ENCODE measurements at places on chromosomes 6 and 20.

DNA sequence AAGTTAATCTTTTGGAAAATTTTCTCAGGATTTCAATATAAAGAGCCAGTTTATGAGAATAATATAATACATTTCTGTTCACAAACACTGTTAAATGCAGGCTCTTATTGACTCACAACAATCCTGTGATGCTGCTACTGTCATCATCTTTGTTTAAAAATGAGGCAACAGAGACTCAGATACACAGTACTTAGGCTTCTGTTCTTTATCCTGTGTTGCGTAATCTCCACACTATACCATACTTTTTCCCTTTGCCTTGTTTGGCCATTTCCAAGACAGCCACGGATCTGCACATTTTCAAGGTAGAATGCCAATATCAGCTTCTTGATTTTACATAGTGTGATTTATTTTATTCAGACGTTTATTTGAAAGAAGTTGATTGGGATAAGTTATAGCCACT lies 699.0 kb upstream of the CITED2 start:
- no peak for DNase-seq

- no peak for DNase-seq
These were observed 9.5 kb upstream of the FOXC1 start for GRCh38 chr6:1600063-1600763.

- no peak for DNase-seq
These were observed 138.0 kb upstream of the RREB1 start for GRCh38 chr6:6969761-6970223.

GRCh38 chr6:14804785-14805210 lies 441.1 kb upstream of the JARID2 start:
- DNase-seq: peak; percentile 73

GRCh38 chr20:1940581-1940980 lies 45.4 kb downstream of the SIRPA start:
- no peak for DNase-seq

GRCh38 chr6:17280552-17281090 lies 540 bp upstream of the RBM24 start:
- peak; percentile 9 for DNase-seq

DNA sequence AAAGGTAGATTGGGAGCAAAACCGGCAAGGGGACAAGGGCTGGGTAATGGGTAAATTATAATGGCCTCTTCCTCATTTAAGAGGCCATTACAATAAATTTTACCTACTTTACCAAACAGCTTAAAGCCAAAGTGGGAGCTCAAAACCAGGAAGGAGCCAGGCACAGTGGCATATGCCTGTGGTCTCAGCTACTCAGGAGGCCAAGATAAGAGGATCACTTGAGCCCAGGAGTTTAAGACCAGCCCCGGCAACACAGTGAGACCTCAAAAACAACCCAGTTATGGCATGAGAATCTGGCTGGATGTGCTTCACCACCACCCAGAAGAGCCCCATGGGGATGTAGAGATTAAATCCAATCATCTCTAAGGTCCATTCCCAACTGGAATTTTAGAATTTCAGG lies 52.9 kb upstream of the TAF8 start:
- no peak for DNase-seq

- no peak for DNase-seq
These were observed 110.1 kb downstream of the BMP2 start for GRCh38 chr20:6877633-6878032.

GRCh38 chr6:140581601-140582000 lies 1207.2 kb upstream of the CITED2 start:
- no peak for DNase-seq

DNA sequence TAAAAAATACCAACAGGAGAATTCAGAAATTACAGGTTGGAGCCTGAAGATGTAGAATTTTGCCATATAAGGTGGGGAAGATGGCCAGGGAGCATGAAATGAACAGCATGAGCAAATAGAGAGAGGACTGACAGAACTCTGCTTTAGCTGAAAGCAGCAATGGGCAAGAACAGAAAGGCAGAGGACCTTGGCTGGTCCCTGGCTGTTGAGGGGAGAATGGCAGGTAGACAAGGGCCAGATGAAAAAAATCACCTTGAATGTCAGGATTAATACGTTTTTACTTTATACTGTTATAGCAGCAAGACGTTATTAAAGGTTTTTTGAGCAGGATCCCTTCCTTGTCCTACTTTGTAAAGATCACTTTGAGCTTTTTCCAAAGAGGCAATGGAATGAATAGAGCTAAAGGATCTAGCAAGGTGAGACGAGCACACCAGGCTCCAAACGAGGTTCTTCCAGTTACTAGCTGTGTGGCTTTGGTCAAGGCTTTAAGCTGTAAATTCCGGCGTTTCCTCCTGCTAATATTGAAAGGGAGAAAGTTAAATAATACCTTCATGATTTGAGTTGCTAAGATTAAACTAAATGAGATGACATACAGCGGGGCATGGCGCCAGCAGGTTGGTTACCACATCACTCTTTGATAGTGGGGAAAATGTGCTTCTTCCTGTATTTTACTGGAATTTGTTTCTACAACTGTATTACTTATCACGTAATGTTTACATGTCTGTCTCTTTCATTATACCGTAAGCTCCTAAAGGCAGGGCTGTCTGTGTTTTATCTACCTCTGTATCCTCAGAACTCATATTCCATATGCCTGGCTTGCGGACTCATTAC lies 776 bp downstream of the PPIL1 start:
- no peak for DNase-seq

- no peak for DNase-seq
These were observed 14.9 kb downstream of the NT5E start for GRCh38 chr6:85464722-85465150.

DNA sequence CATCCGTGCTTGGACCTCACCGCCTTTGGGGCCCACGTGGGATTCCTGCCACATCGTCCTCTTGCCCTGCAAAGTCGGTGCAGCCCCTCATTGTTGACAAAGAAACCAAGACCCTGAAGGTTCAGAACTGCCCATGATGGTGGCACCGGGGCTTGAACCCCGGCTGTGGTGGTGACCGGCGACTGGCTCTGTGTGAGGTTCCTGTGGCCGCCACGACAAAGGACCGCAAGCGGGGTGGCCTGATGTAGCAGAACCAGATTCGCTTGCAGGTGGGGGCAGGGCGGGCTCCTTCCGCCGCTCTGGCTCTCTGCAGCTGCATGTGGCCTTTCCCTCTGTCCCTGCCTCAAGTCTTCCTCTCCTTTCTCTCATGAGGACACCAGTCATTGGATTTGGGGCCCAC lies 28.7 kb downstream of the SLCO4A1 start:
- no peak for DNase-seq

GRCh38 chr20:9632991-9633390 lies 118.6 kb downstream of the LAMP5 start:
- no peak for DNase-seq

DNA sequence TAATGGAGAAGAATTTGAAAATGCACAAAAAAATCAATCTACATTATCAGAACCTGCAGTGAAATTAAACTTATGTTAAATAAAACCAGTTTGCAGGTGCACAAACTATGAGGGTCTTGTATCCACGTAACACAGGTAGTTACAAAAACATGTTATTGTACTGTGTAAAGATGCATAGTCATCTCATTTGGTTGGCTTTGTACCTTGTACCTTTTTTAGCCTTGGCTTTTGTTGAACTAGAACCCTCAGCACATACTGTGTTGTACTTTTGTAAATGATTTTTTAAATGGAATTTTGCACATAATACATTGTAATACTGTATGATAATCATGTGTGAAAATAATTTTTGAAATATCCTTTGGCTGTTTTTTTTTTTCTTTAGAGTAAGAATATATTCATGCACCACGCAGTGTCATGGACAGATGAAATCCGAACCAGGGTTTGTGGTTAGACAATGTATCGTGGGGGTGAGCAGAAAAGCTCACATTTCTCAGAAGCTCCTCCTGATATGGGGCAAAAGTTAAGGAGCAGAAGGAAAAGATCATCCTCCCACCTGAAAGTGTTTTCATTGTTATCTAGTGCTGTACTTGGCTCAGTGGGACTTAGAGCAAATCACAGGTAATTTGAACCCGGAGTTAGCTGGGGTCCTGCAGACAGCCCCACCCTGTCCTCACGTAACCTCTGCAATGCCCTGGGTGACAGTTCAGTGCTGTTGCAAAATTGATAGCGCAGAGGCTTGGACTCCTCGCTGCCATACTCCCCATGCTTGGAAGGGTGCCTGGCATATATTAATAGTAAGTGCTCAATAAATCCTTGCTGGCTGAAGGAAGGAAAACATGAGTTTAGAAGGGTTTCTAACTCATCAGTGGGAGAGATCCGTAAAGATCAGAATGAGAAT lies 14.8 kb upstream of the NAA20 start:
- DNase-seq: no peak

DNA sequence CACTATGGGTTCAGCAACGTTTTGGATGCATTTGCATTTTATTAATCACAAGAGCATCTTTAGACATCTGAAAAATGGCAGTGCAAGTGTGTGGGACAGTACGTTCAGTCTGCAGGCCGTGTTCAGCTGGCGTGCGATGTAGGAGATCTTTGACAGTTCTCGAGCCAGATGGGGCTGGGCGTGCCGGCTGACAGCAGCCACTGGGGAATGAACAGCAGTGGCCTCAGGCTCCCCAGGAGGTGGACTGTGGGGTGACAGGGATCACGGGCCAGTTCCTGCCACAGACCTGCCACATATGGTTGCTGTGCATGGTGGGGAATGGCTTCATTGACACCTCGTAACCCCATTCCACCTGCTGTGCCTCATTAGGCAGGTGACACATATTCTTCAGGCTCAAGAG lies 16.4 kb upstream of the MLN start:
- no peak for DNase-seq

DNA sequence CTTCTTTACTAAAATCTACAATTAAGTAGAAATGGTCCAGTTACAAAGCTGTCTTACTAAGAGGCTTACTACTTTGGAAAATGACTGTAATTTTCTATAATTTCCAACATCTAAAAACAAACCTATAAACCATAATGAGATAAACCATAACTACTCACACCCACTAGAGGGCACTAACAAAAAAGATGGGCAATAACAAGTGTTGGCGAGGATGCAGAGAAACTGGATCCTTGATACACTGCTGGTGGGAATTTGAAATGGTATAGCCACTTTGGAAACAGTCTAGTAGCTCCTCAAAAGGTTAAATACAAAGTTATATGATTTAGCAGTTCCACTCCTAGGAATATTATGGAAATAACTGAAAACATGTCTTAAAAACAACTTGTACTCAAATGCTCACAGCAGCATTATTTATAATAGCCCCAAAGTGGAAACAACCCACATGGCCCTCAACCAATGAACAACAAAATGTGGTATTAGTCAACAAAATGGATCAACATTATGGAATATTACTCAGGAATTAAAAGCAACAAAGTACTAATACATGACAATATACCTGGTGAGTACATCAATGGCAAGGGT lies 50.6 kb downstream of the GJA10 start:
- no peak for DNase-seq

- DNase-seq: no peak
These were observed at the start of gene TRERF1 for GRCh38 chr6:42451333-42452170. TRERF1 (minus strand) TSS chr6:42451926; CDS start chr6:42269590, 182,336 bp downstream.

- no peak for DNase-seq
These were observed 401 bp downstream of the SLC32A1 start for GRCh38 chr20:38724626-38725147.

GRCh38 chr6:169023161-169023874 lies 230.3 kb downstream of the THBS2 start:
- DNase-seq: no peak

DNA sequence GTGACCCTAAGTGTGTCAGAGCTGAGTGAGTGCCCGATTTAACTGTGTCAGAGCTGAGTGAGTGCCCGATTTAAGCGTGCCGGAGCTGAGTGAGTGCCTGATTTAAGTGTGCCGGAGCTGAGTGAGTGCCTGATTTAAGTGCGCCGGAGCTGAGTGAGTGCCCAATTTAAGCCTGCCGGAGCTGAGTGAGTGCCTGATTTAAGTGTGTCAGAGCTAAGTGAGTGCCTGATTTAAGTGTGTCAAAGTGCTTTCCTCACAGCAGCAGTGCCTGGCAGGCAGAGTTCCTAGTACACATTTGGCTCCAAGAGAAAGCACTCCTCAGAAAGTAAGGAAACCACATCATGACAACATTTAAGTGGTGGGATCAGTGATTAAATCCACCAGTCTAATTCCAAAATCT lies 13.2 kb downstream of the SERAC1 start:
- no peak for DNase-seq

- no peak for DNase-seq
These were observed 194.8 kb downstream of the COL9A1 start for GRCh38 chr6:70107852-70108629.

DNA sequence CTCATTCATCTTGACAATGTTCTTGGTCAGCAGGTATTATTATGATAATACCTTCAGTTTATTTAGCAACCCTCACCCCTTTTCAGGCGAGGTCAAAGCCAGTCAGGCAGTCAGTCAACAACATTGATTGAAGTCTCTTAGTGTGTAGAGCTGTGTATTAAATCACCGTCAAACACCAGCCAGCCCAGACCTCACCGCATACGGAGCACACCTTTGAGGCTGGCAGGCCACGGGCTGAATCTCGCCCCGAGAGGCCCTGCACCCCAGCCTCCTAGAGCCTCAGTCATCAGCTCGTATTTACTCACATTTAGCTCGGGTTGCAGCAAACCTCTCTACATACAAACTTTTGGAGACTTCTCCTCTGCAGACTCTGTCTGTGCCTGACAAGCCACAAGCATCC lies 36.0 kb upstream of the FOXA2 start:
- no peak for DNase-seq

GRCh38 chr6:129812145-129812777 lies 48.9 kb downstream of the TMEM244 start:
- DNase-seq: no peak

- no peak for DNase-seq
These were observed 40.6 kb downstream of the HECA start for GRCh38 chr6:139175389-139175948.

GRCh38 chr6:109052018-109052651 lies 42.5 kb downstream of the SESN1 start:
- DNase-seq: no peak

- no peak for DNase-seq
These were observed 600.5 kb upstream of the GJE1 start for GRCh38 chr6:141532211-141532610.

GRCh38 chr6:24836109-24836508 lies 37.4 kb upstream of the ARMH2 start:
- DNase-seq: no peak

DNA sequence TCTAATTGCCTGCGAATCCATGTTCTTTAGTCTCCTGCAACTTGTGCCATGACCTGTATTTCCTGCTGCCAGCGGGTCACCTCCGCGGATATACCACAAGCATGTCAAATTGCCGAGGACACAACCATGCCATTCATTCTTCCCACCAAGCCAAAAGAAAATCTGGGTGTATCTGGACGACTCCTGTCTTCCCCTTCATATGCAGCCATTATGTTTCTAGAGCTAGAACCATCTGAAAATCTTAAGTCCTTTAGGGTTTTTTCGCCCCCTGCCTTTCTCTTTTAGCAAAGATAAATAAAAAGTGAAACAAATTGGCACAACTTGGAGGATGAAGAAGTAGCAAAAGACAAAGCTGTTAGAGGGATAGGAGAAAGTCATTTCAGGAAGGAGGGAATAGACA lies 242.6 kb downstream of the ARID1B start:
- no peak for DNase-seq

GRCh38 chr6:48961781-48962415 lies 501.2 kb downstream of the MMUT start:
- DNase-seq: no peak

Measured in nucleus accumbens (tissue), 56 donors.